ENCODE measurements at places on chromosomes 5 and 9.

- no peak for DNase-seq
These were observed 1277.7 kb upstream of the NUDT12 start for GRCh38 chr5:104840284-104840683.

DNA sequence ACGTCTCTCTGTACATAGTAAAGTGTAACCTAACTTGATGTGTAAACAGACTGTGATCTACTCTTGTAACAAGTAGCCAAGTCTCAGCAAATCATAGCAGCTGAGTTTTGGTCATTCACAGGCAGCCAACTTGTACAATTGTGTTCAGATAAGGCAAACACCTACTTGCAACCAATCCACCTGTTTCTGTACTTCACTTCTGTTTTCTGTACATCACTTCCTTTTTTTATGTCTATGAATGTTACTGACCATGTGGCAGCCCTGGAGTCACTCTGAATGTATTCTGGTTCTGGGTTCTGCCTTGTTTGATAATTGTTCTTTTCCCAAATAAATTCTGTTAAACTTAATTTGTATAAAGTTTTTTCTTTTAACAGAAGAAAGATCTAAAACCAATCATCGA is 26.0 kb downstream of the RLN2 start:
- DNase-seq: no peak

- no peak for DNase-seq
These were observed 38.9 kb downstream of the PTCH1 start for GRCh38 chr9:95477885-95478284.

GRCh38 chr5:69331528-69332445 is 814 bp downstream of the CCDC125 start:
- DNase-seq: no peak

DNA sequence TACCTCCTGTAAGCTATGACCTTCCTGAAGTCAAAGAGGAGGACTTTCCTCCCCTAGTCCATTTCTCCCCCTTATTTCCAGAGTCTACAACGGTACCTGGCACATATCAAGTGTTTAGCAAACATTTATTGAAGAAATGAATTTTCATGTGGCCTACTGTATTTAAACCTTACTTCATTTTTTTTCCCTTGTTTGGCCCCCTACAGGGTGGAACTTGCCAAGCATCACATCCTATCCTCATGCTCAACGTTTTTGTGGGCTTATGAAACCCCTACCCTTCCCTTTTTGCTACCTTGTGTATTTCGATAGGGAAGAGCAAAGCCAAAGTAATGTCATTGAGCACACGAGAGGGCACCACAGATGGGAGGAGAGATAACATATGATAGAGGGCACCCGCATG is 1857.8 kb upstream of the WWC1 start:
- DNase-seq: no peak

DNA sequence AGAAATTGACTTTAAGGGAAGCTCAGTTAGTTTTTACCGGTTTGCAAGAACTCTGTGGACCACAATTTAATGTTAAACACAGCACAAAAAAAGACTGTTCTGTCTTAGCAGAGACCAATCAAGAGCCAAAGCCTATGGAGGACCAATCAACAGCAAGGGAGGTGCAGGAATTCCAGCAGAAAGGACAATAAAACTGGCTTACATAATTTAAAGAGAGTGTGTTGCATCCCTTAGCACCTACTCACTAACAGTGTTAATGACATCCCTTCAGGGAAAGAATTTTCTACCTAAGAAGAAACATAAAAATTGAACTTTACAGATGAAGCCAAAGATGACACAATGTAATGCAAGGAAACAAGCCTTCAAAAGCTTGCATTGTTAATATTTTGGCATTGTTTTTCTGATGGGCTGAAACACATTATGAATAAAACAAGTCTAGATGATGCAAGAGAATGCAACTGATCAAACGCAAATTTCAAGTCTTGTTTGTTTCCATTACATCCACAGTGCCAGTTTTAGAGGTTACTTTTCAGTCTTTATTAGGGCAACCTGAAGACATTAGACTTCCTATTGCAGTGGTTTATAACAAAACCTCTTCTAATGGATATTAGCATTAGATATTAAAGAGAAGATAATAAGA is 111.3 kb upstream of the FST start:
- no peak for DNase-seq

DNA sequence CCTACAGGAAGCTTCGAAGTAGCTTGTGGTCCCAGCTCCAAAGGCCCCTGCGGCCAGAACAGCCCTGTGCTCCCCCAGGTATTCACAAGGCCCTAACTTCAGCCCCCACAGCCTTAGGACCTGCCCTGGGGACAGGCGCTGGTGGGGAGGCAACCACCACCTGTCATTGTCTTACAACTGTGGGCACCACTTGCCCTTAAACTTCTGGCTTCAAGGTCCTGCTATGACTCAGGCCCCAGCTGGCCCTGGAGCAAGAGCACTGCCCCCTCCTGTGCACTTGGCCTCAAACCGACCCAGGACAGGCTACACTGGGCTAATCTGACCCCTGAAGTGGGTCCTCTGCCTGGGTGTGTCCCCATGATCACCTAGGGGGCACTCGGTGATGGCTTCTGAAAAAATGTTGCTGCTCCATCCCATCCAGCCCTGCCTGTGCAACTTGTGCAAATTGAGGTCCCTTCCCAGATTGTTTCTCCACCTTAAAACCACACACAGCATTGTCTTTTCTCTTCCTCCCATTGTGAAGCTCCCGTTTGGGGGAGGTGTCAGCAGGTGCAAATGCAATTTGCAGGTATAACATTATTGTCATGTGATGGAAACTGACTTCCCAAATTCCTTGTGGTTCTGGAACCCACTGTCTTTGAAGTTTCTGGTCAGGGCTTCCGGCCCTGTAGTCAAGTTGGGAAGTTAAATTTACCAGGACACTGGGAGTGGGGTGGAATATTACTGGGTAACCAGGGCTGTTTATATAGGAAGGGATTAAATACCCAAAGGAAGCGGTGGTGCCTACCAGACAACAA is 1.1 kb upstream of the PROB1 start:
- no peak for DNase-seq

DNA sequence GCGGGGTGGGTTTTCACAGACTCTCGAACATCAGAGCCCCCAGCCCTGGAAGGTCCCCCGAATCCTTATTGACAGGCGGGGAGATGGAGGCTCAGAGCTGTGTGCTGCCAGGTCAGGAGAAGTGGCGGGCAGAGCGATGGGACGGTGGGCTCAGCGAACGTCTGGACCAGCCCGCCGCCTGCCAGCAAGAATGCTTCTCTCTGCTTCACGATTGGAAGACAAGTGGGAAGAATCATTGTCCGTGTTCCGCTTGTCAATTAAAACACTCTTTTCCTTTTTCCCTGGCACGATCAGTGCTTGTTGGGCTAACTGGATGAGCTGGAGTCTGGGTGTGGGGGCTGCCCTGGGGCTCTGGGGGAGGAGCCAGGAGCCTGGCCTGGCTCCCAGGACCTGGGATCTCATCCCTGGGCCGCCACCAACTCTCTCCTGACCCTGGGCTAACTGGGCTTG is 1.6 kb downstream of the COL5A1 start:
- no peak for DNase-seq

DNA sequence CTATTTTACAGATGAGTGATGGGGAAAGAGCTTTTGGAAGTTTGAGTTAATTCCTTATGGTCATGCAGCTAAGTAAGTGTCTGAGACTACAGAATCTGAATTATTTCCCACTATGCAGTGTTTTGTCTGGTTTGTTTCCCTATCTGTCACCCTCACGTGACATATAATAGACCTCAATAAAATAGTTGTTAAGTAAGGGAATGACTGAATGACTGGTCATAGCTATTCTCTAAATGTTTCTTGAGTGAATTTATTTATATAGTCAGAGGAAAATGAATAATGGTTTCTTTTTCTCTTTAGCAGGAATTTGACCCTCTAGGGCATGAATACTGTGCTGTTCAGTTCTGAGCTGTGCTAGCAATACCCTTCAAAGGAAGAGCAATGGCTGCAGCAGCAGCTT is 10.3 kb downstream of the TRIM32 start:
- DNase-seq: no peak

DNA sequence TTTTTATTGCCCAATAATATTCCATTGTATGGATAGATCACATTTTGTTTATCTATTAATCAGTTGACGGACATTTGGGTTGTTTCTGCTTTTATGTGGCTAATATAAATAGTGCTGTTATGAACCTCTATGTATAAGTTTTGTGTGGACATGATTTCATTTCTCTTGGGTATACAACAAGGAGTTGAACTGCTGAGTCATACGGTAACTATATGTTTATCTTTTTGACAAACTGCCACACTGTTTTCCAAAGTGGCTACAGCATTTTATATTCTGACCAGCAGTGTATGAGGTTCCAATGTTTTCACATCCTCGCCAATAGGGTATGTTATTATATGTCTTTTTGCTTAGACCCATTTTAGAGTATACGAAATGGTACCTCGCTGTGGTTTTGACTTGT is 264.3 kb downstream of the RFX3 start:
- no peak for DNase-seq

GRCh38 chr9:82456642-82457041 is 468.1 kb downstream of the SPATA31D1 start:
- DNase-seq: no peak

DNA sequence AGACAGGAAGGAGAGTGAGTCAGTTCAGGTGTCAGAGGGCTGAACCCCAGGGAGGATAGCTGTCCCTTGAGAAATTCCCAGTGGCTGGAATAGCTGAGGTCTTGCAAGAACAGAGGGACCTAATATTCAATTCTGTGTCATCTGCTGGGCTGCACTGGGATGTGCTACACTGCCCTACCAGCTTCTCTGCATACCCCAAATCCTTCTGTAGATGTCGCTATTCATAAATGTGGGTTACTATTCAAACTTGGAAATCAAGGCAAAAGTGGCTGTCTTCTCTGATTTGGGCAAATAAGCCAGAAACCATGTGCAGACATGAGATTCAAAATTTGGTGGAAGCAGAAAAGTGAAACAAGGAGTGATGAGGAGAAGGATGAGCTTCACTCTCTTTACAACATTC is 16.3 kb downstream of the TNFSF8 start:
- no peak for DNase-seq

DNA sequence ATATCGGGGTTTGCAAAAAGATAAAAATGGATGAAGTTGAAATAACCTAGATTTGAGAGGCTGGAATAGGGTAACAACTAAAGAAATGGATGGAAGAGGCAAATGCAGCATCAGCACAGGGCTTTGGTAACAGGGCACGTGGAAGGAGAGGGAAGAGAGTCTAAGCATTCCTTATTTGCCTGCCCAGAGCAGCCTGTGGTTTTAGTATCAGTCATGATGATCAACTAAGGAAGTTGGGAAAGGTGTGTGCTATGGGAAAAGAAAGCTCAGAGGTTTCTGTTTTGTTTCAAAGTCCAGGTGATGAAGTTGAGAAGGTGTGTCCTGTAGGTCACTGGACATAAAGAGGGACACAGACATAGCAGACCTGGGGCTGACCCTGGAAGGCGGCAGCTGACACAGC is 28.8 kb downstream of the GAS1 start:
- no peak for DNase-seq

- DNase-seq: no peak
These were observed 451.0 kb upstream of the GRIA1 start for GRCh38 chr5:153039501-153039900.

GRCh38 chr5:31981361-31981945 is 192.7 kb downstream of the GOLPH3 start:
- no peak for DNase-seq

DNA sequence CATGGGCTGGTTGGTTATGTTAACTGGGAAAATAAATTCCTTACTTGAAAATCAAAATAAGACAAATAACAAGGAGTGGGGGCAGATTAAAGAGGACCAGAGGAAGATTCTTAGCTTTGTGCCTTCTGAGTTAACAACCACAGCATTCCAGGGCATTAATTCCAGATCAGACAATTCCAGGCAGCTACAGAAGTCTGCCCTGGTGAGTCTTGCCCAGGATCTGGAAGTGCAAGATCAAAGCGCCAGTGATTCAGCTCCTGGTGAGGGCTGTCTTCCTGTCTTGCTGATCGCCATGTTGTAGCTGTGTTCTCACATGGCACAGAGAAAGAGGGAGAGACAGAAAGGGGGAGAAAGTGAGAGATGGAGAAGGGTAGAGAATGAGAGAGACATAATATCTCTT is 65.6 kb downstream of the ANXA2R start:
- DNase-seq: no peak

DNA sequence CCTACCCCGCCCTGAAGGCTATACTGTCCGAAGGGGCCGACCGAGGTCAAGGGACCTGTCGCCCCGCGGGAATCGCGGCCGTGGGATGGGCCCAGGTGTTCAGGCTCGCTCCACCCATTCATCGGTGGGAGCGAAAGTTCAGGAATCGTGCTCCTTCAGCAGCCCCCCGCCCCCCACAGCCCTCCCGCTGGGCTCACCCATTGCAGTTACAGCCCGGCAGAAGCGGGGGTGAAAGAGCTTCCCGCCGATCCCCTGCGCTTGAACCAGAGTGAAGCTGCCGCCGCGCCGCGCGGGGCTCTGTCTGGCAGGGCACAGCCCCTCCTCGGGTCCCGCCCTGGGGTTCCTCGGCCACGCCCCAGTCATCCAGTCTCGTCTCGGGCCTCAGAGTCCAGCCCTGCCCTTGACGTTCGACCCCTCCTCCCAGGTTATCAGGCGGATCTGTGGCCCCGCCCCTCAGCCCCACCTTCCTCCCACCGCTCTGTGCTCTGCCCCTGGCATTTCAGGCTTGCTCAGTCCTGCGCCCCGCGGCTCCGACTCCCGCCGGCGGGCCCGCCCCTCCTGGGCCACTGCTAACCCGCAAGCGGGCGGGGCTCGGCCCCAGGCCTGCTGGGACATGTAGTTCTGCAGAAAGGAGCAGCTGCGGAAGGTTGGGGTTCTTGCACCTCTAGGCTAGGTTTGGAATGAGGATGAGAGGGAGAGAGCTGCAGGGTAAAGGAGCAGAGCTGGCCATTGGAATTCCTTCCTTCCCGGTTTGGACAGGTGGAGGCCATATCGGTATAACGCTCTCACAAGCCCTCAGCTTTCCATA is at the start of gene MYORG:
Gene MYORG (minus strand): TSS at position 303 of the 808 bp plus-strand sequence. CDS start 3,955 bp downstream, outside the sequence.
- DNase-seq: peak; percentile 92

GRCh38 chr5:112210430-112211005 is 208.6 kb downstream of the EPB41L4A start:
- DNase-seq: no peak

DNA sequence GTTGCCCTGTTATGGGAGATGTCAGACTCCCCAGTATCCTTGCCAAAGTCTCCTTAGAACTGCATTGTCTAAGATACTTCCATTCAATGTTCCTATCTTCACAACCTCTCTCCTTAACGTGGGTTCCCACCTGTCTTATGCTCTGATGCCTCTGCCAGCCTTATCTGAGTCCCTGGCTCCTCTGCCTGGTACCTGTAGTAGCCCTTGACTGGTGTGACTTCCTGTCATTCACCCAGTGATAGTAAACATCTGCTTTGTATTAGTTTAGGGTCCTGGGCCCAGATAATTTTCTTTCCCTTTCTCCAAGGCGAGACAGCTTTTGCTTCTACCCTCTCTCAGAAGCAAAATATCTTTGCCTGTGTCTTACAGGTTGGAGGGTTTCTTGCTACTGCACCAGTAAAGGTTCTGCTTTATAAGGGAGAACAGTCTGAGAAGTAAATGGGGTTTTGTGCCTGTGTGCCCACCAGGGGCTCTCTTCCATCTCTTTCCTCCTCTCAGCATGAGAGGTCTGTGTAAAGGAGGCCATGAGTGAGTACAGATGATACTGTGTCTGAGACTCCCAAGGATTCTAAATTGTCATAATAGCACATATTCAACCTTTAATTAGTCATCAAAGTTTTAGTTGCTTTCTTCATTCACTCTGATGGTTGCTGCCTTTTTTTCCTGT is 220.8 kb downstream of the PRR16 start:
- no peak for DNase-seq

GRCh38 chr9:111904891-111905291 is 8.3 kb downstream of the UGCG start:
- no peak for DNase-seq

Measured in thymus (tissue), 14 donors.